ENCODE measurements at places on chromosomes 3 and 15.

- no peak for DNase-seq
These were observed 88.6 kb upstream of the ZNF385D start for GRCh38 chr3:21839592-21839991.

GRCh38 chr15:86735247-86736040, 655.8 kb downstream of the AGBL1 start:
- no peak for DNase-seq

DNA sequence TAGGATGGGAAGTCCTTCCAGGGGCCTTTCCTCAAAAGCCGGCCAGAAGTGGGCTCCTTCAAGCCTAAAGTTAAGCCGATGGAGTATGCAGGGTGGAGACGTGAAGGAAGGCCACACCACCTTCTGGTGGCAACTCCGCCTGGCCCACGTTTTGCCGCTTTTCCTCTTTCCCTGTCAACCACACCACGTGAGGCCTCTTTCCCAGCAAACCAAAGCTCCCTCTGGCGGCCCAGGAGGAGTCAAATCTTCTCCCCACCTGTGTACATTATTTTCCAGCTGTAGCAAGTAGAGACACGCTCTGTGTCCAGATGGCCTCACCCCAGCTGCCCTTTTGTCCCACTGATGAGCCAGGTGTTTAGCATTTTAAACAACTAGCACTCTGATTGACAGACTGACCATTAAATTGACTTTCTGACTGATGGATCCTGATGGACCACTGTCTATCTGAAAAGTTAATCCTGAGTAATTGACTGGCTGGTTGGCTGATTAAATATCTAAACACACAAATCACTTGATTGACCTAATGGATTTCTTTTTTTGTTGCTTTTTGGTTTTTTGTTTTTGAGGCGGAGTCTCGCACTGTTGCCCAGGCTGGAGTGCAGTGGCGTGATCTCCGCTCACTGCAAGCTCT, 59.6 kb upstream of the ZBTB38 start:
- no peak for DNase-seq

DNA sequence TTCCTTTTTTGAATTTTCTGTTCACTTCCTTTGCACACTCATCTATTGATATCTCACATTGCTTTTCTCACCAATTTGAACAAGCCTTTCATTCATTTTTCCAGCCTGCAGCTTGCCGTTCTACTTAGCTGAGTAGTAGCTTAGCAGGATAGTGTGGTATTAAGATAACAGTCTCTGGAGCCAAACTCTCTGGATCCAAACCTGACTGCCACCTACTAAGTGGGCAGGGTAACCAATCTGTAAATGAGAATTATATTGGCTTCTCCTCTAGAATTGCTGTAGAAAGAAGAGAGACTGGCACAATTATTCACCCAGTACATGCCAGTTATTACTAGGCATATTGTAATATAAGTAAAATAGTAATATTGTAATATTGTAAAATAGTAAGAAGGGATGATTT, 40.5 kb downstream of the AQP9 start:
- no peak for DNase-seq

- DNase-seq: no peak
These were observed 79.8 kb downstream of the NR1I2 start for GRCh38 chr3:119861681-119862080.

DNA sequence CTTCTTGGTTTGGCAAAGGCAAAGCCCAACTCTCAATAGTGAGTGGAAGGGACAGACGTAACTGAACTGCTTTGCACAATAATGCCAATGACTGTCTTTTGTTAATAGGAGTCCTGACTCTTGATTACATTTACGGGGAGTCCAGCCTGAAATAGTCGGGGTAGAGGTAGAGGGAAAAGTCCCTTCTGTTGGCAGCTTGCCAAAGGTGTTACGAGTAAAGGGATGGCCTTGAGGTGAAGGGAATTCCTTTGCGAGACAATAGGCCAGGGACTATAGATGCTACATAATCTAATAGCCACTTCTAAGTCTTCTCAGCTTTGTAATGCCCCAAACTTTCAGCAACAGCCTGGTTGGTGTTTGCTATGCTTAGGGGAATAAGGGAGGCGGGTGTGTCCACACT, 2.2 kb upstream of the SENP2 start:
- DNase-seq: no peak

- no peak for DNase-seq
These were observed 10.8 kb upstream of the ATP13A5 start for GRCh38 chr3:193389335-193389734.

DNA sequence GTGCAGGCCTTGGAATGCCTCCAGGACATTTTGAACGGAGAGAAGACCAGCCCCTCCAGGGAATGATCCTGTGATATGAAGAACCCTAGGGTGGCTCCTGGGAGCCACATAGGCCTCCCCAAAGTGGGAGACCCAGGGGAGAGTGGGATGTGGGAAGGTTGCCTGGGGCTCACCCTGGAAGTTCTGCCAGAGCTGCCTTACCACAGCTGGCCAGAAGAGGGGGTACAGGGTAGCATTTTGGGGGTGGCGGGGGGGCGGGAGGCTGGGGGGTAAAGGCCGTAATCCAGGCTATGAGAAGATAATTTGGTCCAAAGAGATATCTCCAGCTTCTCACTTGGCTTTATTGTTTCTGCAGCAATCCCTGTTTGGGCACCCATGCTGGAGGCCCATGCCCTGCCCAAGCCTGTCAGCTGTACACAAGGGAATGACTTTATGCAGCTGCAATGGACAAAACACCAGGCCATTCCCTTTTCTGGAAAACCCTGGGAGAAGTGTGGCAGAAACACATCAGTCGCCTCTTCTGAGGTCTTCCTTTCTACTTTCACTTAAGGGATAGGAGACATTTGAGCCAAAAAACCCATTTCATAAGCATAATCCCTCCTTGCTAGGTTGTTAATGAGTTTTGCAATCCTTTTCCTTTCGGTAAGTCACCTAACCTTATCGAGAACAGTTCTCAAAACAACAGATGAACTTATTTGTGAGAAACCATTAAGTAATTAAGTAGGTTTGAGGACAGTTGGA, 11.0 kb upstream of the MUSTN1 start:
- DNase-seq: no peak

DNA sequence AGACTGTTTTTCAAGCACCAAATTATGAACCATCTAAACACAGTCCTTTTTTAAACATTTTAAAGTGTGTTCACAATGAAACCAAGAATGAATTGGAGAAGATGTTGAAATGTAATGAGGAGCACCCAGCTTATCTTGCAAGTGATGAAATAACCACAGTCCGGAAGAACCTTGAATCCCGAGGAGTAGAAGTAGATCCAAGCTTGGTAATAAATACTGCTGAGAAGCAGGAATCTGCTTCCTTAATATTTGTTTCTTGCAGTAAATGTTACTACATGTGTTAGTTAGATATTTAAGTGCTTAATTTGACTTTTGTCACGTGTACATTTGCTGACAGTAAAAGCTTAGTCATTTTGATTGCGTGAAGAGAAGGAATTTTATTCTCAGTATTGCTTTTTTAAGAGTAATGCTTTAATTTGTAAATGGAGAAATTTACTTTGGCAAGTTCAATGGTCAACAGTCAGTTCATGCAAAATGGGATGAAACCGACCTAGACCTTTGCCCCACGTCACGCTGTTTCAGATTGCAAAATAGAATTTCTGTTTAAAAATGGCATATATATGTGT, 69.8 kb downstream of the OPA1 start:
- DNase-seq: no peak

All from activated CD8-positive, alpha-beta memory T cell treated with anti-CD3 and anti-CD28 coated beads, Interleukin-2, amount 50 U/mL, for 48 hours (primary cell).